ENCODE measurements at places on chromosomes 4 and X.

DNA sequence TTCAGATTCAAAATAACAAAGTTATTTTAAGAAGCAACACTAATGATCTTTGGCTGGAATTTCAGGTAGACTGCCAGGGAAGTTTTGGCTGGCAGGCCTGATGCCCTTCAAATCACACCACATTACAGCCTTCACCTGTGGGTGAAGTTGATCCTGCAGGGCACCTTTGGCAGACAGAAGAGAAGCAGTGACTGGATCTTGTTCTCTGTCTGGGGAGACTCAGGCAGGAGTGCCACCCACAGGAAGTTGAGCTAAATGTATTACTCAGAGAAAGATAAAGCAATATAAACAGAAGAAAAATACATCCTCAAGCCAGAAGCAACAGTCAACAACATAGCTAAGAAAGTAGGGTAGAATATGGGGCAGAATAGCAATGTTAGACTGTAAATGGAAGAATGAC, 12.8 kb upstream of the CFAP299 start:
- DNase-seq: no peak

GRCh38 chrX:4588466-4588865, 875.0 kb upstream of the PRKX start:
- no peak for DNase-seq

DNA sequence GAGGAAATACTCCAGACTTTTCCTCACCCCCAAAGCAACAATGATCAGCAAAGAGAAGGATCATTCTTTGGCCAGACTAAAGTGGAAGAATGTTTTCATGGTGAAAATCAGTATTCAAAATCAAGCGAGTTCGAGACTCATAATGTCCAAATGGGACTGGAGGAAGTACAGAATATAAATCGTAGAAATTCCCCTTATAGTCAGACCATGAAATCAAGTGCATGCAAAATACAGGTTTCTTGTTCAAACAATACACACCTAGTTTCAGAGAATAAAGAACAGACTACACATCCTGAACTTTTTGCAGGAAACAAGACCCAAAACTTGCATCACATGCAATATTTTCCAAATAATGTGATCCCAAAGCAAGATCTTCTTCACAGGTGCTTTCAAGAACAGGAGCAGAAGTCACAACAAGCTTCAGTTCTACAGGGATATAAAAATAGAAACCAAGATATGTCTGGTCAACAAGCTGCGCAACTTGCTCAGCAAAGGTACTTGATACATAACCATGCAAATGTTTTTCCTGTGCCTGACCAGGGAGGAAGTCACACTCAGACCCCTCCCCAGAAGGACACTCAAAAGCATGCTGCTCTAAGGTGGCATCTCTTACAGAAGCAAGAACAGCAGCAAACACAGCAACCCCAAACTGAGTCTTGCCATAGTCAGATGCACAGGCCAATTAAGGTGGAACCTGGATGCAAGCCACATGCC, 89.7 kb downstream of the TET2 start:
- no peak for DNase-seq

DNA sequence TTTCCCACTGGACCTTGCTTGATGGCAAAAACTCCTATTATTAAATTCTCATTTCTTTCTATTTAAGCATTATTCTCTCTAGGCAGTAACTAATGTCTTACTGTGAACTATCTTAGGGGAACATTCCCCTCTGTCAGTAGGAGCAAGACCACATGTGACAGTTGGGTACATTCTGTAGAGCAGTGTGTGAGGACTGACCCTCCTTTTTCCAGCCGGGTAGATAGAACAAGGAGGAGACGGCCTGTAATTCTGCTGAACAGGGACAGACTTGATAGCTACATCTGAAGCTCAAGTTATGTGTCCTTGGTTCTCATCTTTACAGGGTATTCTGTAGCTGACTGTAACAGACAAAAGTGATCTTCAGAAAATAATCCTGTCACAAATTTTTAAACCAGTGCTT, 43.3 kb downstream of the FNIP2 start:
- DNase-seq: no peak

GRCh38 chr4:168836490-168836889, 173.6 kb downstream of the CBR4 start:
- DNase-seq: no peak

DNA sequence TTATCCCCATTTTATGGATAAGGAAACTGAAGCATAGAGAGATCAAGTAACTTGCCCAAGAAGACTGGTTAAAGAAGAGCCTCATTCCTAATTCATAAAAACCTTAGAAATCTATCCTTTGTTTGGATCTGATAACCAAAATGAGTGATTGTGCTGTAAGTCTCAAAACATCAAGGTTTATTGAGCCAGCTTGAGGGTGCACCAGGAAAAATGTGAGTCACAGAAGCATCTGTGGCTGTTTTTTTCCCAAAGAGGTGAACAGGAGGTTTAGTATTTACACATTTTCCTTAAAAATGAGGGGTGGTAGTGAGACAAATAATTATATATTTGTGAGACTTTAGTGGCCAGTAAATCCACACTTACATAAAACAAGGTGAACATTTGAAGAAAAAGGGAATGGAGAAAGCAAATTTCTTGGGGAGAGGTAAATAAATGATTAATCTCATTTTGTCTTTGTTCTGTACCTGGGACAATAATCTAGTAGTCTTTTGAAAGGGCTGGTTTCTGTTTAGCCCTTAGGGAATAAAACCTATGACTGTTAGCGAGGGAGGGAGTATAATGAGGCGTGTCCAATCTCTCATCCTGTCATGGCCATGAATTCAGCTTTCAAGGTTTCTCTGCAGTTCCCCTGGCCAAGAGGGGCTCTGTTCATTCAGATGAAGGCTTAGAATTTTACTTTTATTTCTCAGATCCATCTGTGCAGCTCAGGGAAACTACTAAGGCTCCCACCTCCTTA, 12.2 kb upstream of the FMR1 start:
- no peak for DNase-seq

DNA sequence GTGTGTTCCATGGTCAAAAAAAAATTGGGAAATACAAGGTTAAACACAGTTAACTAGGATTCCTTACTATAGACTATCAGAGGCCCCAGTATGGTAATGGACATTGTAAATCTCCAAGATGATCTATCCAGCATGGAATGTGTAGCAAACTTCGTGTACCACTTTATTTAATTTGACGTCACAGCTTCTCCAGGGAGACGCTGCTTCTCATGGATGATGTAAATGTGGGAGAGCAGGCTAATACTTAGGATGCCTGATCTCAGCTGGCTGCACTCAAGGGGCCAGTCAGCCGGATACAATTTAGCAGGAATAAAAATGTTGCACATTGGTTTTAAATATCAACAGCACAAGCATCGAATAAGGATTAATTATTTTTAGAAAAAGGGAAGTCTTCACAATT, 111.7 kb upstream of the HPF1 start:
- DNase-seq: no peak

DNA sequence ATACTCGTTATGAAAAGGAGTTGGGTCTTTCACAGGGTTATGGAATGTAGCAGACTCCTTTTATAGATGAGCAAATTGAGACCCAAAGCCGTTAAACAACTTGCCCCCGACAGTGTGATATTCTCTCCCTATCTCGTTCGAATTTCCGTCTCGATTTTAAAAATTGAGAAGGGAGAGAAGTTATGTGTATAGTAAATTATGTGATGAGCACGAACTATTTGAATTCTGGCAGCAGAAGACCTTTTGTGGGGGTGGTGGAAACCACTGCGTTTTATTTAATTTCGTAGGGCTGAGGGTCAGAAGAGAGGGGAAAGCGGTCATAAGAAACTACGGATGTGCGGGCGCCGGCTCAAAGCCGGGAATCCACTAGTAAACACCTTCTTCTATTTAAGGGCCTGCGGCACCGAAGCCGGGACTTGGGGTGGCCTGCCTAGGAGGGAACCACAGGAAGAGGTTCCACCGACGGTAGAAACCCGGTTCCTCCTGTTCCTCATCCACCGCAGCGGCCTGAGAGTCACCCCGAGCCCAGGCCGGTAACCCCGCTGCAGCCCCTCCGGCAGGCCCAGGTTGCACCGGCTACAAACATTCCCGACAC, 1.5 kb upstream of the DDX3X start:
- no peak for DNase-seq

DNA sequence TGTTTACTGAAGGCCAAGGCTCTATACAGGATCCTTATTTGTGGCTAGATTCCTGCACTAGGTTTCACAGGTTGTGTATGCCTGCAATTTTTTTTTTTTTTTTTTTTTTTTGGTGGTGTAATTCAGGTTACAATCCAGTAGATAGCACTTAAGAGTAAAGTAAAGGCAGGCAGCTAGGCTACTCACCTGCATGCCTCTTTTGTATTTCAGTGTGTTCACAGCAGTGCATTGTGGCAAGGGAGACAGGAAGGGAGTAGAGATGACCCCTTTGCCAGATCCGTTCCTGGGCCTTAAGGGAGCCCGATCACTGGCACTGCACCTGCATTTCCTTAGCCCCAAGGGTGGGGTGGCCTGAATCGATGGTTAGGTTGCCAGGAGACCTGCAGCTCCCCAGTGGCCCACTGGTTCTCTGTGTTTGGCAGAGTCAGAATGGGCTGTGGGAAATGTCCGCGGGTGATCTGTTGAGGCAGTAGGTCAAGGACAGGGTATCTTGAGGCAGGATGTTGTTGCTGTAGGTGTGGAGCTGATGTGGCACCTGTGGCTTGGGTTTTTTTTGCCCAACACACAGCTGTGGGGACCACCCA, 374.9 kb upstream of the AADAT start:
- no peak for DNase-seq

- no peak for DNase-seq
Observed at GRCh38 chr4:41644288-41644914, 104.1 kb downstream of the PHOX2B start.

DNA sequence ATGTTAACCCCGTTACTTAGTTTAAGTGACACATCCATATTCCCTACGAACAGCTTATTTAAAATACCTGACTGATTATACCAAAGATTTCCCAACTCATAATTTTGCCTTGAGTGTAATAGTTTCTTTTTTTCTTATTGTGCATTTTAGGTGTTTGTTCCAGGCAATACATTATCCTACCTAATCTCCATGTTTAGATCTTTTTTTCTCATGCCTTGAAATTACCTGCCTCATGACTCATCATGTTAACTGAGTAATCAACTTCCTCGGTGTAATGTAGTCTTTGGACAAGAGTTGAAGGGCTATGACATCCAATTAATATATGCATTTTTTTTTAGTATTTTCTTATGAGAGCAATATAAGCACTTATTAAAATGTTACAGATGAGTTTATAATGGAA, 228.7 kb upstream of the ANKRD50 start:
- DNase-seq: no peak

DNA sequence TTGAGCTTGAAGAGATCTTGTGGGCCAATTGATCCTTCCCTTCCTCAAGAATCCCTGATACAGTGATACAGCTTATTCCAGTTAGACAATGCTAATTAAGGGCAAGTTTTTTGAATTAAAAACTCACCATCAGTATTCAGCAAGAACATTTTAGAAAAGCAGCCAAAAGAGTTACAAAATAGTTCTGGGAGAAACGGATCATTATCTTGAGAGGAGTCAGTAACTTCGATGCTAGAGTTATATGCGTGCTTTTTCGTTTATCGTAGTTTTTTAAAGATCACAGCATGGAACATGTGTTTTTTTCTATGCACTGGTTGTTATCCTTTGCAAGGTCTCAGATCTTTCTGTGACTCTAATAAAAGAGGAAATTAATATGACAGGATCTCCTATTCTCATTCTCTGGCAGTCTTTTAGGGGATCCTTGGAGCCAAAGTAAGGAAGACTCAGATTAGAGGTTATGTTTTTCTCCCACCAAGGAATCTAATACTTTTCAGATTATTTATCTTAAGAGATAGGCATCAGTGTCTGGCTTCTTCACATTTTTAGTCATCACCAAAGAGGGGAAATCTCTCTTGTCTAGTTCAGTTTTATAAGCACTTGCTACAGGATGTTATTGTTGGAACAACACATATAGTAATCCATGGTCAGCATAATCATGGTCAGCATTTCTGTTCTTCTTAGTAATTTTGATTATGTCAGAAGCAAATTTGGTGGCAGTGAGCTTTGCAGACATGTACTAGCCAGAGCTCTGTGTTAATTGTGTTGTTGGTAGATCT, 109.7 kb downstream of the PDLIM5 start:
- no peak for DNase-seq

DNA sequence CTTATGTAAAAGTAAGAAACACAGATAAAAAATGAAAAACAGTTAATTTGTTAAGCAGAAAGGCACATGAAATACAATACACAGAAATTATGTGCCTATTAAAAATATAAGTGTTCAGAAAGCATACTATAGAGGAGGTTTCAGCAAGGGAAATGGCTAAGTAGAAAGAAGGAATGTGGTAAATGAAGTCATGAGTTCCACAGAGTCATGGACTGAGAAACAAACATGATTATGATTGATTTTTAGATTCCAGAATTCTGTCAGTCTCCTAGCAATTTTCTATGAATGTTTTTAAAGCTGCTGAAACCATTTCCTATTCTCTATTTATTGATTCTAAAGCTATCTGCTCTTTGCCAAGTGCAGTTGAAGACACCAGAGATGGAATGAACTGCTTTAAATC, 1398.4 kb downstream of the ARAP2 start:
- DNase-seq: no peak

DNA sequence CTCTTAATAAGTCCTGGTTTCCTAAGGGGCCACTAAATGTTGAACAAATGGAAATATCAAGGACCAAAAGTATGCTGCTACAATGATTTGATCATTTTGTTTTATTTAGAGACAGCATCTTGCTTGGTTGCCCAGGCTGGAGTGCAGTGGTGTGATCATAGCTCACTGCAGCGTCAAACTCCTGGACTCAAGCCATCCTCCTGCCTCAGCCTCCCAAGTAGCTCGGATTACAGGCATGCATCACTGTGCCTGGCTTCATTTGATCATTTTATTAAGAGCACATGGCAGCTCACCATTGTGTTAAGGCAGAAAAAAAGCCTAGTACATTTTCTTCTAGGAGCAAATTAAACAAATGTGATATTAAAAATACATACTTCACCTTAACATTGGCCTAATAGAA, 52.7 kb downstream of the DCLK2 start:
- no peak for DNase-seq

GRCh38 chrX:82591421-82591820, 916.7 kb upstream of the POU3F4 start:
- DNase-seq: no peak

DNA sequence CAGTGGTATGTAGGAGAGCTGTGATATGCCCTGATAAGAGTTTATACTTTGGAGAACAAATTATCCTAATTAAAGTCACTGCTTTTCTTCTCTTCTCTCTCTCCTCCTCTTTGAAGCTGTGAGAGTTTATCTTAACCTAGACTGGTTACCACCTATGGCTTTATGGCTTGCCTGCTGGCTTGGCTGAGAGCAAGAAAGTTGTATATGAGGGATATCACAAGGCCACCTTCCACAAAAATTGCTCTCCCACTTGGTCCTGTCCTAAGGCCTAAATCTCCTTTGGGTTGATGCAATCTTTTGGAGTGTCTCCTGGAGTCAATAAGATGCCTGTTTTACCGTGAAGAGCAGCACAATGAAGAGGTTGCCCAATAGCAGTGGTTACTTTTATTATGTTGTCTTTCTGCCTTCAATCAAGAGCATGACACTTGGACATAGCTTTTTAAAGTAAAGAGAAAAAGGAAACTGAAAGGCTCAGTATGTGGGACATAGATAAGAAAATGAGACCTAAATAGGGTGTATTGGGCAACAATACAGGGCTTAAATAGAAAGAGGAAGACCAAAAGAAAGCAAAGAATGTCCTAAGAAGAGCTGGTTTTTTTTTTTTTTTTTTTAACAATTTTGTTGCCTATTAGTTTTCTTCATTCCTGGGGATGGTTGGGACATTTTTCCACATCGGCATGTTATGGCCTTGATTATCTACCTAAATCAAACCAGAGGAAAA, 9.2 kb downstream of the GUCY1A1 start:
- DNase-seq: no peak

All from stimulated activated naive CD8-positive, alpha-beta T cell treated with anti-CD3 and anti-CD28 coated beads, Interleukin-15, amount 100 ng/mL, for 72 hours (primary cell).